ENCODE measurements at places on chromosomes 4 and X.

GRCh38 chr4:184889666-184890335, 64.0 kb upstream of the ACSL1 start:
- DNase-seq: no peak

DNA sequence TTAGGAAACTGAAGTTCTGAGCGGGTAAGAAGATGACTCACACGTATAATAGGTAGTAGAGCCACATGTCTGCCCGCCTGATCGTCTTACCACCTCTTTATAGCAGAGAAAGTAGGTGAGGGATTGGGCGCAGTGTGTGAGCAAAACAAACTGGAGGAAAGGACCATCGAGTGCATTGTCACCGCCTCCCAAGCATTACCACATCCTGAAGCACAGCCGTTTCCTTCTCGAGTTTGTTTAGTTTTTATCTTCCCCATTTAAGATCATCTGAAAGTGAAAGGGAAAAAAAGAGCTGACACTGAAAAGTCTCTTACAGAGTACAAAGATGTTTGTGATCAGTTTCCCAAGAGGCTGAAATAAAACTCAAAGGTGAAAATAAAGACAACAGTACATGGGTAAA, 14.8 kb downstream of the PDK3 start:
- DNase-seq: no peak

GRCh38 chr4:24322995-24323394, 261.4 kb downstream of the DHX15 start:
- no peak for DNase-seq

DNA sequence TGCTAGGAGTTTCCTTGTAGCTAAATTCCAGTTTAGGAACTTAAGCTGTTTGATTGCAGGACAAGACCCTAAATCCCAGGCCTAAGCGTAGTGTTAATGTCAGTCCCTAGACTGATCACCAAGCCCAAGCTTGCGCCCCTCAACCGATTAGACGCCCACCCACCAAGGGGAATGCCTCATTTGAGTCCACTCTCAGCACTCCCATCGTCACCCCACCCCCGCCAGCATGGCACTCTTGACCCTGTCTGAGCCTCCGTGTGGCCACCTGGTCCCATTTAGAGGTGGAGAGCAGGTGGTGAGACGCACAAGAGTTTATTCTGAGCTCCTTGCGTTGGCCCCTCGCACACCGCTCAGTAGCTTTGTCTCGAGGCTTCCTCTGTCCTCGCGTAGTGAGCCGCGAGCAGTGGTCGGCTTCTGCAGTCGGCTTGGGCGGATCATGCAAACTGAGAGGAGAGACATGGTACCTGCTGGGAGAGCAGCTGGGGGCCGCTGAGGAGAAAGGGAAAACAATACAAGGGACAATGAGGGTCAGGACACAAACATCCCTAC, 48.5 kb upstream of the ZNF157 start:
- DNase-seq: no peak

- no peak for DNase-seq
Measured at GRCh38 chrX:87621697-87622096, 104.1 kb downstream of the KLHL4 start.

DNA sequence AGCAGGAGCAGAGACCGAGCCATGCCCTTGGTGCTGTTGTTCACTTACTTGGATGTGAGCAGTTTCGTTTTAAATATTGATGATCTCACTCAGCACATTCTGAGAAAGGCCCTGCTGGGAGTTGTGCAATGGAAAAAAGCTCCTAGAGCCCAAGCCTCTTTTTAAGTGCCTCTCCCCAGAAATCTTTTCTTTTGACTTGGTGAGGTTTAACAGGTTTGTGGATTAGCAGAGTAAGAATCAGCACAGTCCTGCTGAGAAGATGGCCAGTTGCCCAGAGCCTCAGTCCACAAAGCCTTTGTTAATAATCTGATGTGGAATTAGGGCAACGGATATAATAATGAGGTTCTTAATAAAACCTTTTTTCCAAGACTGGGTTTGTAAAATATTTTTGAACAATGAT, 157.5 kb upstream of the ATP6AP2 start:
- no peak for DNase-seq

- DNase-seq: no peak
Measured at GRCh38 chr4:110735686-110736085, 112.8 kb upstream of the PITX2 start.

DNA sequence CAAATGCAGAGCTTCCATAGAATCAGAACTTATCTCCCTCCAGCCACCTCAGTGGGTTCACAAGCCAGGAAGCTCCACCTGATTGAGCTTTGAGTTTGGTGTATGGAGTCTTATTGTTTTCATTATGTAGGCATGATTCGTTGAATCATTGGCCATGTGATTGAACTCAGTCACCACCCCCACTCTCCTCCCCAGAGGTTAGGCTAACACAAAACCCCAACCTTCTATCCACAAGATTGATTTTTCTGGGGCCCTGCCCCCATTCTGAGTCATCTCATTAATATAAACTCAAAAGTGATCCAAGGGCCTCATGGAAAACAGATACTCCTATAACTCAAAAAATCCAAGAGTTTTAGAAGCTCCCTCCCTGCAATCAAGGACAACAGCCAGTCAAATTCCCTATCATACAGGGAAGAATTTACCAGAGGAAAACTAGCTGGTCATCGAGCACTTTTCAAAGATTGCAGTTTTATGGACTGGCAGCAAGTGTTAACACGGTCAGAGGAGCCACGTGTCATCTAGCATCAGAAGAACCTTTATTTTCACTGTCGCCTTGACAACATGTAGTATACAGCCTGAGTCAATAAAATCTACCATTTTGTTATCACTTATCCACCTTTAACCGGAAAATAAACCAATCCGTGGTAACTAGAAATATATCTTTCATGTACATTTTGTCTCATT, 35.9 kb upstream of the GUCY1B1 start:
- DNase-seq: no peak

DNA sequence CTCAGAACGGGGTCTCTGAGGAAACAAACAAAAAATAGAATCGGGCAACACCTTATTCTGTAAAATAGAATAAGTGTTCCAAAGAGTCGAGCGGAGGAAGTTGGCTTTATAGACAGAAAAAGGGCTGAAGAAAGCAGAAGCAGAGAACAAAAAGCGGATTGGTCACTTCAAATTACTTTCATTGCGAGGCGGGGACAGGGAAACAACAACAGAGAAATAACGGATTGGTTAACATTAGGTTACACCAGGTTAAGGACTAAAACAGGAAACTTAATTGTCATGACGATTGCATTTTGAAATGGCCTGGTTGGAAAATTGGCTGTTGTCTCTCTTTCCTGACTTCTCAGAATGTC, 433 bp upstream of the COQ2 start:
- DNase-seq: no peak

DNA sequence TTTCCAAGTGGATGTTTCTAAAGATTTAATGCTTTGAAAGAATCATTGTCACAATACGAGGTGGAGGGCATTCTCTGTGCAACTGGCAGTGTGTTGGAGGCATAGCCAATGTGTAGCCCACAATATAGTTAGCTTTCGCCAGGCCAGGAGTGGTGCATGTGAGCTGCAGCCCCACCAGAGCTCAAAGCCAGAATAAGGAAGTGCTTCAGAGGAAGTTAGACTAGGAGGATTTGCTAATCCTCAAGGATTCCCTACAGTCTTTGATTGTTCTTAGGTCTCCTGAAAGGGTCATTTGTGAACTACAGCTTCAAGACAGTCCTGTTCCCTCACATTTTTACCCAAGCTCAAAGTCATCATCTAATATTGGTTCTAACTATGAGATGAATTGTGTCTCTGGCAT, 16.4 kb downstream of the TRPC5OS start:
- DNase-seq: no peak

DNA sequence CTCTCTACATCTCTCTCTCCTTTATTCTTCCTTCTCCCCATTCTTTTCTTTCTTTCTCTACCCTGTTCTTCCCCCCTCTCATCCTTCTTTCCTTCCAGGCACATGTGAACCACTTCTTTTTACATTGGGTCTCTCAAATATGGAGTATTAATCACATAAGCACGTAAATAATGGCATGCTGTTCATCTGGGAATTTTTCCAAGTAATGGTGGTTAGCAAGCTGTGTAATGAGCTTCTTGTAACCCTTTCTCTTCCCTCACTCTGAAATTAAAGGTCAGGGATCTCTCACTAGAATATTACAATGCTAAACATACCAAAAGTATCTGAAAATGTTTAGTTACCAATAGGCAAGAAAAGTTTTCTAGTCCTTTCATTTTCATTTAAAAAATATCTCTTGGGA, 239.9 kb upstream of the TEX13A start:
- no peak for DNase-seq

DNA sequence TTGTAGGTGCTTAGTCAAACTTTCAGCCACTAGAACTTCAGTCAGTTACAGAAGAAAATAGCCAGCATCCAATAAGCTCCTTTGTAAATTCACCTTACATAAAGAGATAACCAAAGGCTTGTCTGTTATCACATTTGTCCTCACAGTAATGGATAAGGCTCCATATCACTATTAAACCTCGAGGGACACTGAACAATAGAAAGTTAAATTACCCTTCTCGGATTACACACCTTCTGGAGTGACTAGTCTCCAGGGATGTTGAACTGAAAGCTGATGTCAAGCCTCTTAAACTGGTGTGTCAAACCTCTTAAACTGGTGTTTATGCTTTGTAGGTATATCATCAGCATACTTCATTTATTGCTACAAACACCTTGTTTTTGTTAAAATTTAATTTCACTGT, 639.0 kb downstream of the CENPC start:
- no peak for DNase-seq

DNA sequence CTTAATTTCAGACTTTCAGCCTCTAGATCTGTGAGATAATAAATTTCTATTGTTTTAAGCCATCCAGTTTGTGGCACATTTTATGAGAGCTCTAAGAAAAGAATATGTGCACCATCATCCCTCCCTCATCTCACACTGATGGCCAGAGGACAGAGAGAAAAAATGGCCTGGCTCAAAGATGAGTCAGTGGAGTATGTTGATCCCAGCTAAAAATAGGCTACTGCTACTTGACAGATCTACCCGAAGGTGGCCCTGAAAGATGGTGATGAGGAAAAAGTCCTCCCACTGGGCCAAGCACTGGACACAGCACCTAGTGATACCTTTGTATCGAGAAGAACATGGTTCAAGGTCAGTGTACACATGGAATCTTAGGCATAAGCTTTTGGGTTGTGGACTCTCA, 38.2 kb upstream of the DCTD start:
- no peak for DNase-seq

DNA sequence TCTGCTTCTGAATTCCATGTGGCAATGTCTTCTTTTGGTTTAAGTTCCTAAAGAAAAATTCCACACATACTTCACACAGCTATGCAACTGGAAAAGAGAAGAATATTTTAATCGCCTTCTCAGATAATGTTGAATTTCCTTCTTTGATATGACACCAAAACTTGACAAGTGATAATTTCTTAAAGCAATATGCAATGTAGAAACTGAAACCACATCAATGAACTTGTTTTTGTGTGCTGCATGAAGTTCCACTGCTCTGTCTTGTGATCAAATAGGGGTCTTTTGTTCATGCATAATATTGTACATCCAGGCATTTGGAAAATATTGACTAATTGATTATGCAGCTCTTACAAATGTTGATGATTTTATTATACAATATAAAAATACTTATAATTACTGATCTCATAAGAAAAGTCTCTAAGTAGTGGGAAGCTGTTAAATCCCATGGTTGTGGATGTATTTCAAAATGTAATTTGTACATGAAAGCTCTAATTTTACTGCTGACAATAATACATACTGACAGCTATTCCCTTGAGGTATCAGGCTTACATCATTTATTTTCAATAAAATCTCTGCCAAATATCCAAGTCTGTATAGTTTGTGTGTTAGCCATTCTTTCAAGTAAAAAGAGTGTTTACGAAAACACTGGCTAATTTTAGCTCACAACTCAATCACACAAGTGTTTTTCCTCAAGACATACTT, 56.5 kb downstream of the AGA start:
- no peak for DNase-seq

DNA sequence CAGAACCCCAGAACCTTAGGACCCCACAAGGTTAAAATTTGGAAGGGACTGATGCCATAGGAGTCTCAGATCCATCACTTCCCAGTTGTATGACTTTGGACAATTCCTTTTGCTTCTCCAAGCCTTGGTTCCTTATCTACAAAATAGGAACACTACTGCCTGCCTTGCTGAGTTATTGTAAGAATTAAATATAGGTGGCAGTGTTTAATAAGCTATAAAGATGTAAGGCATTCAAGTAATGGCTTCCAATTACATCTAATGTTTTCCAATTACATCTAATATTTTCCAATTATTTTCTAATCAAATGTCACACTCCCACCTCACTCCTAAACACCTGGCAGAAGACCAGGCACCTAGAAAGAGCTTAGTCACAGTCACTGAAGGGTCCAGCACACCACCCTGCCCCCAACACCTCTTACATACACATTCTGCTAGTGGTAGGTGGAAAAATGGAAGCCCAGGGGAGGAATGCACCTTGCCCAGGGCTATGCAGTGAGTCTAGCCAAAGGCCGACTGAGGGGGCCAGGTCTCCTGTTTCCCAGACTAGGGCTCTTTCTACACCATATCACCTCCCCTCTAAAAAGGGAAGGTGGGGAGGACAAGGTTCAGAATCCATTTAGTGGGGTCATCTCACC, 24.5 kb upstream of the KDM5C start:
- no peak for DNase-seq

- DNase-seq: no peak
Measured at GRCh38 chr4:153113838-153114105, 90.5 kb upstream of the TRIM2 start.

- no peak for DNase-seq
Measured at GRCh38 chrX:21699136-21699535, 41.0 kb upstream of the KLHL34 start.

DNA sequence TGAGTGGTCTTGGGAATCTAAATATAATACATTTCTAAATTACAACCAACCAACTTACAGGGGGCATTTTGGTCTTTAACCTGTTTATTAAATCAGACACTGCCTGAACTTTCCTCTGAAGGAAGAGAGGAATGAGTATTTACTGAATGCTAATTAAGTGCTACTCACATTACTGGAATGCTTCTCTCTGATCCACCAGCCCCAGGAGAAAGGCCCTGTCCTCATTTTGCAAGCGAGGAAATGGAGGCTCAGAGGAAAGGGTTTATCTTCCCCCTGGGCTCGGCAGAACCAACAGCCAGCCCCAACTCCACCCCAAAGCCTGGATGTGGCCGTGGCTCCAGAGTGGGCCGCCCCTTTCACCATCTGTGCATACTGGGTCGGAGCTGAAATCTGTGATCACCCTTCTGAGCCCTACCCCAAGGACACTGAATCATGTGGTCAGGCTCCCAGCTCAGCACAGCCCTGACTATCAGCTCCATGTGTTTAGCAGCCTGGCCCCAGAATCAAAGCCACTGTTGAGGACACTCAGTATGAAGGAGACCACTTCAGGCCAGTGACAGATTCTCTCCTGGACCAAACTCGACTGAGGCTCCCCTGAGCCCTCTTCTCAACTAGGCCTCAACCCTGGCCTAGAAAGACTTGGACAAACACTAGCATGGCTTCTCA, 56.7 kb upstream of the ENPP6 start:
- DNase-seq: no peak

DNA sequence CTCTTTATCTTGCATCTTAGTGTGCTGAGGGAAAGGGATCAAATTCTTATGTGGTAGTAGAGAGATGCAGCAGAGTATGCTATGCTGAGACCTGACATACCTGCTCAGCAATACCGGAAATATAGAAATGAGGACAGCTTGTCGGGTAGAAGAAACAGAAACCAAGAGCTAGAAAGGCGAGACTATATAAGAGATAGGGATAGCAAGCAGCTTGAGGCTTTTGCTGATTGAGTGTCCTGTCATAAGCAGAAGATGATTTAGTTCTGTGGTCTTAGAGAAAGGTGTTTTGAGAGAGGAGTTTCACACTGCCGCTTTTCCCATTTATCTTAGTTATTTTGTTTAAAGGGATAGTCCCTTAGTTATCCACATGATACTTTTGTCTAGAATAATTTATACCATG, 31.7 kb downstream of the USP9X start:
- no peak for DNase-seq
